ENCODE measurements at places on chromosomes 11 and 22. TPM values are rescaled to one million over a fixed set of nuclear protein-coding genes. Genes with fewer than 3 reads are reported as not detected.

Gene APOBEC3F
- 27.9 TPM for total RNA-seq

GRCh38 chr11:70498171-70498571, 99.8 kb downstream of the CTTN start:
- H3K4me3 ChIP-seq: no peak overlapping the region
- DNase-seq: no peak
- H3K36me3 ChIP-seq: no peaks in the 10 kb centered on the region
- no peaks in the 10 kb centered on the region for H3K27me3 ChIP-seq
- no peaks in the 10 kb centered on the region for H3K4me1 ChIP-seq

Gene EIF3L
- 444 TPM for total RNA-seq

DNA sequence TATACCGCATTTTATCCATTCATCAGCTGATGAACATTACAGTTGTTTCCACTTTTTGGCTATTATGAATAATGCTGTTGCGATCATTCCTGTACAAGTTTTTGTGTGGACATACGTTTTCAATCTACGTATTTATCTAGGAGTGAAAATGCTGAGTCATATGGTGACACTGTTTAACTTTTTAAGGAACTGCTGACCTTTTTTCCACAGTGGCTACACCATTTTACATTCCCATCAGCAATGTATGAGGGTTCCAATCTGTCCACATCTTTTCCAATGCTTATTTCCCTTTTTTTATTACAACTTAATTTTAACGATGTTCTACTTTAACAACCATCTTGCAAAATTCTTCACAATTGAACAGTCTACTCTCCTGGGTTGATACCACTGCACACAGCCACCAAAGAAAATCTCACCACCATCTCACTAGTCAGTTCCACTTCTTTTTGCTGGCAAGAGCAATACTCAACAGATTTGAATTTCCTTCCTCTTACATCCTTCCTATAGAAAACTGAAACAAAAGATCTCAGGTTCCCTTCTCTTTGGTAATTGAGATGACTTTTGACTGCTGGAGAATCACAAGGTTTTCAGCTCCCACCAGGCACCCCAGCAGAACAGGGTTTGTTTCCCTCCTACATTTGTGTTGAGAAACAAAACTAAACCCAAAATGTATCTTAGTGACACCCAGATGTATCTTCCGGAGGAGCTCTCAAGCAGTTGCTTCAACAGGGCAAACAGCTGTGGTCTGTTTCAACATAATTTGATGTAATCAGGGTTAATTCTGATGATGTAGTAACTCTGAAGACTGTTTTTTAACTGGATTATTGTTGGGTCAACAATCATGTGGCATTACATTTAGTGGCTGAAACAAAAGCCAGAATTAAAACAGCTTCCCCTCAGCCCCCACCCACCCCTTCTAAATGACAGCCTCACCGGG, 7.0 kb upstream of the GAB2 start:
- DNase-seq: peak; percentile 19
- H3K27ac ChIP-seq: peak overlapping the region; percentile 85
- H3K36me3 ChIP-seq: peaks cover 6% of the 10 kb centered on the region

DNA sequence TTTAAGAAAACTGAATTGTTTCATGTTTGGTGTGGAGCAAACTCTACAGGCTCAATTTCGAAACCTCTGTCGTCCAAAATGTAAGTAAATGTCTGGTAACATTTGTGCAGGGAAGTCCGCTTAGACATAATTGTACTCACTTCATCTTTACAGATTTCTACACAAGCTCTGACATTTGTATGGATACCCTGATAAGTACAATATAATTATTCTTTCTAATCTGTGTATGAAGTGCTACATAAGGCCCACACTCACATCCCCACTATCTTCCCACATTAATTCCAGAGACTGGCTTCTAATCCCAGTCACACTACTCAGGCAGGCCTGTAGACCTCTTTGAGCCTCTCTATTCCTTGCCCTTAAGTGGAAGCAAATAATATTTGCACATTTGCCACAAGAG, 129.2 kb upstream of the LMO1 start:
- no peaks in the 10 kb centered on the region for H3K4me1 ChIP-seq
- peaks cover 2% of the 10 kb centered on the region for H3K27me3 ChIP-seq
- H3K4me3 ChIP-seq: no peak overlapping the region
- no peak overlapping the region for H3K27ac ChIP-seq

DNA sequence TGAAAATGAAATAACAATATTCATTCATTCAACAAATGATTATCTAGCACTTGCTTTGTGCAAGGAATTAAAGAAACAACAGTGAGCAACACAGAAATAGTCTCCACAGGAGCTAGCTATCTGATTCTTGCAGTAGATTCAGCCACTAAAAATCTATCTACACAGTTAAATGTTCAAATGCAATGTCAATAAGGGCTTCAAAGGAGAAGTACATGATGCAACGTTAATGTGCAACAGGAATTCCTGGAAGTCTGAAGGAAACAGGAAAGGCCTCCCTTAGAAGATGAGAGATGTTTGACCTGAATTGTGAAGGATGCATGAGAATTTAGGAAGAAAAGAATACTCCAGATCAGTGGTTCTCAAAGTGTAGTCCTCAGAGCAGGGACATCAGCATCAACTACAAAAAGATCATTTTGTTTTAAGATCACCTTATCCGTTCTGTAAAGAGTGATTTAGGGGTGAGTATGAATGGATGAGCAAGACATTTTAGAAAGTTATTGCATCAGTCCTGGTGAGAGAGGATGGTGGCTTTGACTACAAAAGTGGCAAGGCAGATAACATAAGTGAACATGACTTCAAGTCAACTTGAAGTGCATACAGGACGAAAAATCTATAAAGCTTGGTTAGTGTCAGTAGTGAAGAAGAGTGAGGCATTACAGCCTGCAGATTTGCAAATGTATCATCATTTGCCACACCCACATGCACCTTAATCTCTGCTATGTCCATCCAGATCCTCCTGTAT, 96.0 kb downstream of the ETS1 start:
- no peak for DNase-seq
- peaks cover 93% of the 10 kb centered on the region for H3K4me1 ChIP-seq
- H3K4me3 ChIP-seq: peak overlapping the region; percentile 57
- no peaks in the 10 kb centered on the region for H3K27me3 ChIP-seq
